ENCODE measurements at places on chromosomes 5 and 9.
A peak's percentile ranks its signal among the peaks of the same experiment; 100 is the strongest.

GRCh38 chr9:93159601-93160471 is 24.1 kb upstream of the WNK2 start:
- peak; percentile 83 for DNase-seq

- DNase-seq, result no peak
Measured at GRCh38 chr5:172082180-172082579, 75.7 kb upstream of the FBXW11 start.

- DNase-seq, result no peak
Measured at GRCh38 chr5:79886925-79887655, 104.0 kb downstream of the MTX3 start.

GRCh38 chr5:146447734-146448380 is 724 bp downstream of the TCERG1 start:
- peak; percentile 26 for DNase-seq

Data from Caki2 (cell line).